ENCODE measurements at places on chromosomes 1 and 21.

- DNase-seq = peak; percentile 71
Measured at GRCh38 chr1:64915381-64916274, 50.7 kb downstream of the JAK1 start.

GRCh38 chr1:182279302-182279701 lies 112.3 kb downstream of the GLUL start:
- DNase-seq = no peak

DNA sequence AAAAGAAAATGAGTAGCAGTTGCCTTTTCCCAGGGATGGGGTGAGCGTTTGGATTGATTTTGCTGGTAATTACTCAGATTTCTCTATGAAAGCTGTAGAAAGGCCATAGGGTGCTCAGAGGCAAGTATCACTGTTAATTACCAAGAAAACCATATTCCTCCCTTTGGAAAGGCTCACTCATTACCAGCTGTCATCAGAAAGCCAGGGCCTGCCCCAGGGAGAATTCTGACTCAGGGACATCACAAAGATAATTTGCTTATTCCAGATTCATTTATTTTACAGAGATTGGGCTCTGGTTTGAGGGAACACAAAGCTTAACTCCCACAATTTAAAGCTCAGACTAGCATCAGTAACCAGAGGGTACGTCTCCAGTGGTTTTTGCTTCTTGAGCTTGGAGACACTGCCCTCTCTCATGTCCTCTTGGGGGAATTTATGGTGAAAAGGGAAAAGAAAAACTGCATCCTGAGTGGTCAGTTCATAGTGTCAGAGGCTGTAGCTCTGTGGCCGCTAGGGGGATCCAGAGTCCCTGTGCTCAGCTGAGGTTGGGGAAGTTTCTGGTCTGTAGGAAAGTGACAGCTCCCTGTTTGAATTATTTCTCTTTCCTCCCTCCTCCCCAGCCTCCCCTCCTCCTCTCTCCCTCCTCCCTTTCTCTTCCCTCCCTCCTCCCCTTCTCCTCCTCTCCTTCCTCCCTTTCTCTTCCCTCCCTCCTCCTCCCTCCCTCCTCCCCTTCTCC lies 204.3 kb downstream of the KCNJ6 start:
- DNase-seq = peak; percentile 83

- no peak for DNase-seq
Measured at GRCh38 chr1:6834366-6834765, 49.1 kb downstream of the CAMTA1 start.

DNA sequence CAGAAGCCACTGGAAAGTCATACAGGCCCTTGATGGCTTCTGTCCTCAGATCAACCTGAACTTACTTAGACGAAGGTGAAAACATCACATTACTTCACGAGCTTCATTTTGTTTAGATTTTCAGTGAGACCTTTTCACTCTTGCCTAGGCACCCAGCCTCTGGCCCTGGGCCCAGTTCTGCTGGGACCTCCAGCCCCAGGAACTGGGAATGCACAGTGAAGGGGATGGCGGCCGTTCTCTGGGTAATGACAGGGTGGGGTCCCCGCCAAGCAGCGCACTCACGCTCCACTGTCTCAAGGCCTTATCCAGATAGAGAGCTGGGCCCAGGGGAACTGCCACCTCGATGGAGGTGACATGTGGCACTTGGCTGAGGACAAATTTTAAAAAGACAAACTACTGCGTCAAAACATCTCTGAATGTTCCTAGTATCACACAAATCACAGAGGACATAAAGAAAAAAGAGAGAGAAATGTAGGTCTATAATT lies 54.8 kb downstream of the NPHP4 start:
- DNase-seq = no peak

- DNase-seq = peak; percentile 25
Measured at GRCh38 chr1:116877141-116877818, 32.4 kb upstream of the PTGFRN start.

DNA sequence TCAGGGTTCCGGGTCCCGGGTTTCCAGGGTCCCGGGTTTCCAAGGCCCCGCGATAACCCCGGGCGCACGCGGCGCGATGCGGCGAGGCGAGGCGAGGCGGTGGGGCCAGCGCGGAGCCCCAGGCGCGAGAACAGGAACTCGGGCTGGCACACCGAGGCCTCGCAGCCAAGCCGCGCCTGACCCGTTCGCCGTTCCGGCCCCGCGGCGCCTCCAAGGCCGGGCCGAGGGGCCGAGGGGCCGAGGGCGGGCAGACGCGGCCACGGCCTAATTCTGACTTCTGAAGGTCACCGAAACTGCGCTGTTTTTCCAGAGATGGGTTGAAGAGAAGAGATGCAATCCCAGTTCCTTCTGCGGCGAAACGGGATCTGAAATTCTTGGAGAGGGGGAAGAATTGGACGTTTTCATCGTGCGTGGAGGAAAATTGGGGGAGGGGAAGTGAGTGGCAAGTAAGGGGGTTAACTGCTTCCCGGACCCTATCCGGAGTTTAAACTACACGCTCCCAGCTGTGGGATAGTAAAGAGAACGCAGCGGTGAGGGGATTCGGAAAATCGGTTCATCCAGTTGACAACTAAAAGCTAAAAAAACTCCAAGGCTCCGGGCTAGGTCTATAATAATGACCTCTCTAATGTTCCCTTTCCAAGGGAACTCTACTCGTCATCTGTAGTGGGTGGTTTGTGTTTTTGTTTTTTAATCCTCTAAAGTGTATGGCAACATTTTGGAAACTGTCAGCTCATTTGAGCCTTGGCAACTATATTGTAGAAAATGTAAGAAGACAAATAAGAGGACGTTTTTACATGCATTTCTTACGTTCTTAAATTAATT lies 8.2 kb downstream of the TBX15 start:
- DNase-seq = no peak

GRCh38 chr1:39132505-39133339 lies 71.8 kb upstream of the MACF1 start:
- DNase-seq = peak; percentile 79

DNA sequence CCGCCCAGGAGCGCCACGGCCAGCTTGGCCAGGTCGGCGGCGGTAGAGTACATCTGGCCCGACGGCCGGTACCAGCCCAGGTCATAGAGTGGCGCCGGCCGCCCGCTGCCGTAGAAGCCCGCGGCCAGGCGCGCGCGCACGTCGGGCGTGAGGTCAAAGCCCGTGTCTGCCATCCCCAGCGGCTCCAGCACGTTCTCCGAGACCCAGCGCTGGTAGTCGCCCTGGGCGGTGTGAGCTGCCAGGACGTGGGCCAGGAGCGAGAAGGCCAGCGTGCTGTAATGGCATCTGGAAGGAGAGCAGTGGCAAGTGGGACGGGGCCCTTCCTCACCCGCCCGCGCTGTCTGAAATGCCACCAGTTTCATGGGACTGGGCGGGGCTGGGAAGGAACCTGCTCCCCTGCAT lies 18.9 kb downstream of the LACTBL1 start:
- DNase-seq = no peak

GRCh38 chr1:3312898-3313575 lies 141.4 kb upstream of the ARHGEF16 start:
- DNase-seq = peak; percentile 98

GRCh38 chr1:198449727-198450433 lies 90.6 kb downstream of the ATP6V1G3 start:
- DNase-seq = peak; percentile 58

DNA sequence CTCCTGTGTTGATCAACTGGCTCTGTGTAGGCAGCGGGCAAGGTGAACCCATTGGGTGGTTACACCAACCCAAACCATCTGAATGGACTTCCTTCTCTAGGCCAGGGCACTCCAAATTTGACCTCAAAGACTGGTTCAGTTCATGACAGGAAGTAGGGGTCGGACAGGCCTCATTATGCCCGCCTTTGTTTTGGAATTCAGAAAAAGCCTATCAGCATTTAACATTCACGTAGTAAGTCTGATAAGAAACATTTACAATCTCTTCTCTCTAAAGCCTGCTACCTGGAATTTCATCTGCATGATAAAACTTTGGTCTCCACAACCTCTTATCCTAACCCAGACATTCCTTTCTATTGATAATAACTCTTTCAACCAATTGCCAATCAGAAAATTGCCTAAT lies 97.1 kb upstream of the ETV3 start:
- no peak for DNase-seq

DNA sequence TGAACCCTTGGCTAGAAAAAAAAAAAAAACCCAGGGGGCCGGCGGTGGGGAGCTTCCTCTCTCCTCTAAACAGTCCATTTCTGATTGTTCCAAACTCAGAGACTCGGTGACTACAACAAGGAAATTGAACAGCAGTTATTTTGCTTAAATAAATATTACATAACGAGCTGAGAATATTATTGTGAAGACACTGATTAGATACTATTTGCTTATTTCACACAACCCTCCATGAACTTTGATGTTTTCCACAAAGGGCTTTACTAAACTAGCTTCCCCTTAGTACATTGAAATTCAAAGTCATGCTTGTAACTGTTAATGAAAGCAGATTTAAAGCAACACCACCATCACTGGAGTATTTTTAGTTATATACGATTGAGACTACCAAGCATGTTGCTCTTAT lies at the start of gene CFHR5:
Gene CFHR5, plus strand, starts transcription at position 279 of the 400 bp plus-strand sequence. Its CDS starts 109 bp downstream, at position 388.
- DNase-seq = no peak

GRCh38 chr1:231969076-231969475 lies 342.5 kb downstream of the DISC1 start:
- no peak for DNase-seq

DNA sequence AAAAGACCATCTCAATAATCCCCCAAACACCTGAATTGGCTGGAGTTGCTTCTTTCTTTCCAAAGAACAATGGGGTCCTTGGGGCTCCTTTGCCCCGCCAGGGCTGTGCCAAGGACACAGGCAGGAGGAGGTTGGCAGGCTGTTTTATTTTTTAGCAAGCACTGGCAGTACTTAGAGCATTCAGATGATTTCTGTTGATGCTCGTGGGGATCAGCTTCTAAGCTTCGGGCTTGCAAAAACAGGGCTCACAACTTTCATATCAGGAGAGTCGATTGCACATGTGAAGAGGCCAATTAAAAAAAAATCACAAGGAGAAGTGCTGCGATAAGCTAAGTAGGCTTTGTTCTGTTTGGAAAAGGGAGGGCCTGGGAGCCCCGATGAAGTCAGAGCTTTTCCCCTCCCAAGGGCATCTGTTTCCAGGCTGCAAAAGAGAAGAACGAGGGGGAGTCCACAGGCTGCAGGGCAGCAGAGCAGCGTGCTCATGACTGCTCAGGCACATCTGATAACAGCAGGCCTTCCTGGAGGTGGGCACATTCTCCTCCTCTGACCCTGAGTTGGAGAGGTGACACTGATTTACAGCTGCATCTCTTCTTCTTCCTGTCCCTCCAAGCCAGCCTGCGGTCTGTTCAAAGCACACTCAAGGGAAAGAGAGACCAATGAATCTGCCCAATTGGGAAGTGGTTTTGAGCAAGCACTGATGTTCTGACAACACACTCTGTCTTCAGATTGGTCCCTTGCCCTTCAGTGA lies 27.3 kb upstream of the BCAR3 start:
- DNase-seq = peak; percentile 58

- peak; percentile 77 for DNase-seq
Measured at GRCh38 chr1:36653850-36654249, 171.1 kb upstream of the CSF3R start.

All from cardiac fibroblast (primary cell).